ENCODE measurements at places on chromosomes 13 and 19. TPM values are rescaled to one million over a fixed set of nuclear protein-coding genes. Genes with fewer than 3 reads are reported as not detected.

GRCh38 chr13:102913914-102914313, 68.1 kb downstream of the ERCC5 start:
- no peaks in the 10 kb centered on the region for H3K36me3 ChIP-seq
- H3K4me3 ChIP-seq, result no peak overlapping the region
- H3K4me1 ChIP-seq, result no peaks in the 10 kb centered on the region

DNA sequence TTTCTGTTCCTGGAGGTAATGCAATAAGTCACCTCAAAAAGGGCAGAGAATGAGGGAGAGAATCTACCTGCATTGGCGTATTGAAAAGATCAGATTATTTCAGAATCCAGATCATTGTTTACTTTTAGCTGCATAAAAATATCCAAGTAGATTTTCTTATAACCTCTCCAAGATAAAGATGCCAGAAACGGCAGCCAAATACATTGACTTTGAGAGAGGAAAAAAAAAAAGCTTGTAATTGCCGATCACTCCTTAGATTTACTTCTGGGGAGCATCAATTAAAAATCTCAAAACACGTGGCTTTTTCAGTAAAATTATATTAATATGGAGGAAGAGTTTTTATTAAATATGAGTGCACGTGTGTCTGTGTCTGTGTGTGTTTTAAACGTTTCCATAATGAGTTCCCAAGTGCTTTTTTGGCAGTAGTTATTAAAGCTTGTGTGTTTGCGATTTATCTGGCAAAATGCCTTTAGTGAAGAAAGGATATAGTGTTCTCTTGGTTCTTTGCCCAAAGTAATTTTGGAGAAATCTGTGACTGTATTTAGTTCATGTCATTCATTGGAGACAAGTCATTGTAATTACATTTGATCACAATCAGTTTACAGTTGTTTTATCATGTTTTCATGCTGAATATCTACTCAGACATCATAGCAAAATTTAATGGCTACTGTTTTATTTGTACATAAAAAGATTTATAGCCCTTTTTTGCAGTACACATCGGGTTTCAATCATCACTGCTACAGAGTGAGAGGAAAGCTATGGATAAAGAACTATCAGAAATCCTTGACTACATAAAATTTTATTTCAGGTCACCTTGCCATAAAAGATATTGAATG, 176.1 kb downstream of the TM9SF2 start:
- H3K4me3 ChIP-seq, result no peak overlapping the region
- no peaks in the 10 kb centered on the region for H3K27me3 ChIP-seq
- no peak overlapping the region for H3K27ac ChIP-seq
- no peak for DNase-seq
- H3K4me1 ChIP-seq, result no peaks in the 10 kb centered on the region

DNA sequence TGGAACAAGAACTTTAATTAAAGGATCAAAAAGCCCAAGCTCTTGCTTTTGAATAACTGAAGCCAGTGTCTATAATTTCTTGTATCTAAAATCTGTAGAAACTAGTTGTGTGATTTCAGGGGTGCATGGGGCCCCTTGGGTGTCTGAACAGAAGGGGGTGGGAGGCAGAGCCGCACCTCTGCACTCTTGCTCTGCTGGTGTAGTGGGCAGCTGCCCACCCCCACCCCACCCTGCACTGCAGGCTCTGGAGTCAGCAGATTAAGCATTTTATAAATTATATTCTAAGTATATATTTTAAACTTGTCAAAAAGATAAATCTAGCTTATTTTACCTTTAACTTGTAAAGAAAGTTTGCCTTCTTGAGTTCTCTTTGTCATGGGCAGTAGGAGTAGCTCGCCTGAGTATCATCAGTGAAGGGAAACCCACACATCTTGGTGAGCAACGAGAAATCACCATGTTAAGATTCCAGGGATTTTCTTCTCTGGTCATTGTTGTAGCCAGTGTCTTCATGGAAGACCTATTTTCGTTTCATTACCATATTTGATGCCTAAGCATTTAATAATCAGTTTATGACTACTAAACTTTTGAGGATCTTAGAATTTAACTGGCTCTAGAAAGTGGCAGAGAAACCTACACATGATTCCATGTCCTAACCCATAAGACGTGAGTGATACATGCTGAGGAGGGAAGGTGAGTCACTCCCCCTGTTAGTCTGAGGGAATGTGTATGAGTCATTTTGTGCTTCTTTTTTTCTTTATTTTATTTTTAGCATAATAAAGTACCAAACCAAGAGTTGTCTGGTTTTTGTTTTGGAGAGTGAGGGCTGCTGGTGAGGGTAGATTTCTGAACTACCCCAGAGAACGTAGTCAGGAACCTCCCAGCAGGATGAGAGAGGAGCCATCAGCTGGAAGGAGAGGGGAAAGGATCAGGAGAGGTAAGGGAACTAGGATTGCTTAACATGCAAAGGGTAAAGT, 7.7 kb downstream of the UBE2L5 start:
- H3K4me1 ChIP-seq, result peaks cover 33% of the 10 kb centered on the region
- no peak for DNase-seq
- no peak overlapping the region for H3K27ac ChIP-seq
- no peak overlapping the region for H3K4me3 ChIP-seq
- no peaks in the 10 kb centered on the region for H3K27me3 ChIP-seq
- H3K36me3 ChIP-seq, result no peaks in the 10 kb centered on the region

DNA sequence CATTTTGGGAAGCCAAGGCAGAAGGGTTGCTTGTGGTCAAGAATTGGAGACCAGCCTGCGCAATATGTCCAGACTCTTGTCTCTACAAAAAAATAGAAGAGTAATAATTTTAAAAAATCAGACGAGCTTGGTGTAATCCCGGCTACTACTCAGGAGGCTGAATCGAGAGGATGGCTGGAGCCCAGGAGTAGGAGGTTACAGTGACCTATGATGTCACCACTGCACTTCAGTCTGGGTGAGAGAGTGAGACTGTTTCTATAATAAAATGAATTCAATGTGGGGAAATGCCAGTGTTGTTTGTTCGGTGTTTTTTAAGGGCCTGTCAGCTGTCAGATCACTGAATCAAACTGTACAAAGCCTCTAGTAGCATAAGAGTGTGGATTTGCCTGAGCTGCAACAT, 1.2 kb upstream of the FBXL3 start:
- no peaks in the 10 kb centered on the region for H3K27me3 ChIP-seq
- peak overlapping the region; percentile 60 for H3K27ac ChIP-seq
- peaks cover 15% of the 10 kb centered on the region for H3K36me3 ChIP-seq
- H3K4me1 ChIP-seq, result peaks cover 42% of the 10 kb centered on the region
- peak overlapping the region; percentile 90 for H3K4me3 ChIP-seq

DNA sequence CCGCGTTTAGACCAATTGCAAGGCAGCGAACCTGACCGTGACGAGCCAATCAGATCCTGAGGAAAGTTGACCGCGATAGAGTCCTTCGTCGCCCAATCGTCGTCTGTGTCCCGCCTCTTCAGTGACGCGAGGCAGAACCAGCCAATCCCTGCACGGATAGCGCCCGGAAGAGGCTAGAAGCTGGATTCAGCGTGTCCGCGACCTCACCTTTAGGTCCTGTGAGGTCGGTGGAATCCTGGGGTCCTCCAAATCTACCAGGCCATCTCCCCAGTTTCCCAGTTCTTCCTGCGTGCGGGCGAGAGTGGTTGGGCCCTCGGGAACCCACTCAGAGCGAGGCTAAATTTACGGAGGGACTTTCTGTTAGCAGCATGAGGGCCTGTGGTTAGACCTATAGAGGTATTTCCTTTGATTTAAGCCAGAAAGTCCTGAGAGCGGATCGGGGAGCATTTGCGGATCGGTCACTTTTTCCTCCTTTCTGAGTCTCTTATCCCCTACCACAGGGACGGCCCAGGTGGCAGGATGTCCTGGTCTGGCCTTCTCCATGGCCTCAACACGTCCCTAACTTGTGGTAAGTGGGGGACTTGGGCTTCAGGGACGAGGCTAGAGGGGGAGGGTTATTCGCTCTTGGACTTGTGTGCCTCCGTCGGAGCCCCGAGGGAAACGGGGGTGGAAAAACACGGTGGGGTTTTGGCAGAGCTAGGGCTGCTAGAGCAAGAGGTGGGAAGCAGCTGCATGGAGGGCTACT, at the start of gene MRPS12:
TSS of gene MRPS12 (plus strand) at position 169 of the 745 bp plus-strand sequence. CDS start at position 520, 351 bp downstream.
- peaks cover 42% of the 10 kb centered on the region for H3K36me3 ChIP-seq
- peaks cover 31% of the 10 kb centered on the region for H3K4me1 ChIP-seq
- H3K27me3 ChIP-seq, result no peaks in the 10 kb centered on the region
- peak within 1 kb of the TSS; percentile 98 for H3K4me3 ChIP-seq

DNA sequence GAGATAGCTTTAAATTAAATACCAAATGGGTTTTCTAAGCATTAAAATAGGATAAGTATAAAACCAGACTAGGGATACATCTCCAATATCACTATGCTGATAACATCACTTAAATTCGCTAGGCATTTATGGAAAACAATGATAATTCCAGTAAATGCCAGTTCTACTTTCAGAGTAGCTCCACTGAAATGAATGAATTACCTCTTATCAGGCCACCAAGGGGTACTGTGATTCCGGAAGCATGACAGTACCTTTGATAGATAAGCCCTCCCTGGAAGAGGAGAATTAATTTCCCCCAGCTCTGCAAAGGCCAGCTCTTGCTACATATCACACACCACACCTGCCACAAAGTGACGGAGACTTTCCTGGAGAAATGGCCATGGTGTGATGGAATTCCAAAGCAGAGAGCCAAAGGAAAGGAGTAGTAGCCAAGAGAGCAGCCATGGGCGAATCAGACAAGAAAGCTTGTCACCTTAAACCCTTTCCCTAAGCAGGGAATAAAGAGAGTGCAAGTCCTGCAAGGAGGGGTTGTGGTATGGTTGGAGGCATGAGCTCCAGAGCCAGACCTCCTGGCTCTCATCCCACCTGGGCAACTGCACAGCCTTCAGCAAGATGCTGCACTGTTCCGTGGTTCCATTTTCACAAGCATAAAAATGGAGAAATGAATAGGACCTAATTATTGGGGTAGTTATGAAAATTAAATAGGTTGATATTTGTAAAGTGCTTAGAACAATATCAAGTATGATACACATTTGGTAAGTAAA, 423.1 kb downstream of the FGF14 start:
- DNase-seq, result no peak
- H3K4me1 ChIP-seq, result no peaks in the 10 kb centered on the region
- H3K27me3 ChIP-seq, result no peaks in the 10 kb centered on the region
- H3K4me3 ChIP-seq, result no peak overlapping the region
- H3K27ac ChIP-seq, result no peak overlapping the region

DNA sequence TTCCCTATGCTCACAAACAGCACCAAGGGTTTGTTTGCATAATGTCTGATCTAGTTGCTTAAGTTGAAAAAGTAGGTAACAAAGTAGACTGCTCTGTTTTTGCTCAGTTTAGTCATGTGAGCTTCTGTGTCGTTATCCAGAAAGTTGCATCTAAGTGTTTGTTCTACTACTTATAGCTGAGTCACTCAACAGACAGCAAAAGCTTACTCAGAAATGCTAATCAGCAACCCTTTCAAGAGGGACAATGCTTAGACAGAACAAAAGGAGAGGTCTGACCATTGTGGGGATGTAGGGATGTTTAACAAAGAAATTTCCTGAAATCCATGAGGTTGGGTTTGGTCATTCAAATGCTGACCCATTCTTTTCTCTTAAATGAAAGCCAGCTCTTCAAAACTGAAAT, 106.4 kb downstream of the ATP8A2 start:
- no peak for DNase-seq
- H3K27ac ChIP-seq, result no peak overlapping the region
- no peaks in the 10 kb centered on the region for H3K36me3 ChIP-seq
- H3K4me1 ChIP-seq, result no peaks in the 10 kb centered on the region
- H3K4me3 ChIP-seq, result no peak overlapping the region

DNA sequence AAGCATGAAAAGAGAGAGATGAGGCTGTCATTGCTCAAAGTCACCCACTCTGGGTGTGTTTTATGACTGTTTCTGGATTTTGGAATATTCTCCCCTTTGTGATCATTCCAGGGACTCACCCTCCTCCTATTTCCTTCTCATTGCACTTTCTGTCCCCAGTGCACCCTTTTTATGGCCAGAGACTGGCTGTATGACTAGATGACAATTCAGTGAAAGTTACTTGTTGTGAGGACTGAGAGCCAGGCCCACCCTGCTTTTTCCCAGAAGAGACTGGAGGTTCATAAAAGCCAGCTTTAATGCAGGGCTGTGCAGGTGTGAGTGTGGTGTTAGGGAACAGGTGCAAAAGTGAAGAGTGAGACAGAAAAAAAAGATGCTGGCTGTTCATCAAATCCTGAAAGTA, 17.3 kb downstream of the CEACAM7 start:
- no peak overlapping the region for H3K4me3 ChIP-seq
- H3K27ac ChIP-seq, result no peak overlapping the region
- no peaks in the 10 kb centered on the region for H3K36me3 ChIP-seq
- H3K4me1 ChIP-seq, result no peaks in the 10 kb centered on the region

- DNase-seq, result no peak
- H3K36me3 ChIP-seq, result no peaks in the 10 kb centered on the region
Observed at GRCh38 chr13:54241719-54242118, 1213.1 kb downstream of the OLFM4 start.

DNA sequence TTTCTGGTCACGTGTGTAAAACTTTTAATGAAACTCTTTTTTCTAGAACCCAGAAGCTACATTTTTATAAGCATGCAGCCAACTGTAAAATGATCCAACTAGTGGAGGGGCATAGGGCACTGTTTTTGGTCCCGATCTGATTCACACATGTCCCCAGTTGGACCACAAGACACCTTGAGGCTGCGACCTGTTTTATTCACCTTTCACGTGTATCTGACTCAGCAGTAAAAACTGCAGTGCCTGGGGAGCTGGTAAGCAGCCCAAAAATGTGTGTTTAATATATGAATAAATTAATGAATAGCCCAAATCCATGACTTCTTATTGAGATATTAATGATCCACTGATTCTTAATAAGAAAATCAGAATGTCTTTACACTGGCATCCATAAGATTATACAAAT, 140.4 kb downstream of the COL4A1 start:
- H3K4me3 ChIP-seq, result no peak overlapping the region
- DNase-seq, result no peak
- H3K27me3 ChIP-seq, result no peaks in the 10 kb centered on the region
- H3K27ac ChIP-seq, result no peak overlapping the region
- no peaks in the 10 kb centered on the region for H3K4me1 ChIP-seq

The KIRREL2 gene
- 1.9 TPM for total RNA-seq

The CRB3 gene
- total RNA-seq, result 1.1 TPM

The RFPL4AL1 gene
- not detected for total RNA-seq

The DMKN gene
- not detected for total RNA-seq

The PSG5 gene
- not detected for total RNA-seq

The CYSLTR2 gene
- 2.9 TPM for total RNA-seq

The ANGPTL8 gene
- not detected for total RNA-seq

The KLF1 gene
- total RNA-seq, result 0.21 TPM

The SULT2A1 gene
- total RNA-seq, result not detected

The CYP2F1 gene
- total RNA-seq, result not detected

The SKA3 gene
- total RNA-seq, result 52.5 TPM

Measured in activated CD8-positive, alpha-beta T cell treated with anti-CD3 and anti-CD28 coated beads, Interleukin-2, amount 10 ng/mL, durations not matched to agents 7 days and 5 days (primary cell).